Naive thymus-derived CD4-positive, alpha-beta T cell (primary cell): ENCODE measurements at places on chromosomes 5 and 9.
A peak's percentile ranks its signal among the peaks of the same experiment; 100 is the strongest.

DNA sequence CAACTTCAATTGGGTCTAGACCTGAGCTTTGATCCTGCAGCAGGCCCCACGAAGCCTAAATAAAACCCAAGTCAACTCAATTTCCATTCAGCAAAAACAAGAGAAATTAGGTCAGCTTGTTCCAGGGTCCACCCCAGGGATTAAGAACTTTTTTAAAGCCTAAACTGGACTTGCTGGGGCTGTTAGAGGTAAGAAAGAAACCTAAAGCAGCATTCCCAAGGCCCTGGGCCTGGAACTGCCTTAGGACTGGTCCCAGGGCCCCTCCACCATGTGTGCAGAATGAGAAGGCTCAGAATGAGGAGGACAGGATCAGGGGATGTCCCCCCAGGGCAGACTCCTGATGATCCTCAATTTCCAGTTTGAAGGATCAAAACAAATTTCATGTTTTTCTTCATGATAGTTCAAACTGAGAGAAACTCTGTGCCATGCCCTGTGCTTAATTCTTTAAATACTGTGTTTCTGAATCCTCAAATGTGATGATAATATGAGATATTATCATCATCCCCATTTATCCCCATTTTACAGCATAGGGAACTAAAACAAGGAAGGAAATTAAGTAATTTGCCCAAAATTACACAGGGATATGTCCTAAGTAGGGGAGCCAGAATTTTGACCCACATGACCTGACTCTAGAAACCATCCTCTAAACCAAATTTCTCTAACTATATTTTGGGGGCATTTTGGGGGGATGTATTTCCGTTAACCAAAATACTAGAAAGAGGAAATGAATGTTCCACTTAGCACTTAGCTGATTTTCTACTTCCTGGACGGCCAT, 64.5 kb downstream of the DENND1A start:
- H3K27me3 ChIP-seq, result no peaks in the 10 kb centered on the region
- no peak overlapping the region for H3K4me3 ChIP-seq
- H3K36me3 ChIP-seq, result no peaks in the 10 kb centered on the region
- DNase-seq, result no peak

GRCh38 chr5:170109059-170110031, 3.6 kb downstream of the FOXI1 start:
- no peak overlapping the region for H3K4me3 ChIP-seq
- no peaks in the 10 kb centered on the region for H3K4me1 ChIP-seq
- no peaks in the 10 kb centered on the region for H3K36me3 ChIP-seq
- H3K27ac ChIP-seq, result no peak overlapping the region

GRCh38 chr9:131423171-131423581, 29.3 kb downstream of the PRRC2B start:
- no peaks in the 10 kb centered on the region for H3K27me3 ChIP-seq
- no peak for DNase-seq
- peaks cover 46% of the 10 kb centered on the region for H3K4me1 ChIP-seq
- no peak overlapping the region for H3K27ac ChIP-seq

- peaks cover 4% of the 10 kb centered on the region for H3K36me3 ChIP-seq
- no peaks in the 10 kb centered on the region for H3K27me3 ChIP-seq
- H3K4me3 ChIP-seq, result no peak overlapping the region
- H3K27ac ChIP-seq, result no peak overlapping the region
- peaks cover 7% of the 10 kb centered on the region for H3K4me1 ChIP-seq
These were observed 286.7 kb downstream of the NR3C1 start for GRCh38 chr5:143116814-143117213.

GRCh38 chr5:91312698-91313097, 70.4 kb downstream of the ARRDC3 start:
- DNase-seq, result no peak
- H3K27ac ChIP-seq, result no peak overlapping the region
- no peaks in the 10 kb centered on the region for H3K36me3 ChIP-seq
- no peak overlapping the region for H3K4me3 ChIP-seq
- H3K4me1 ChIP-seq, result peaks cover 33% of the 10 kb centered on the region

- H3K27me3 ChIP-seq, result no peaks in the 10 kb centered on the region
- no peaks in the 10 kb centered on the region for H3K4me1 ChIP-seq
- no peak for DNase-seq
- H3K4me3 ChIP-seq, result no peak overlapping the region
- H3K27ac ChIP-seq, result no peak overlapping the region
These were observed 721 bp downstream of the GRIA1 start for GRCh38 chr5:153491038-153491744.

DNA sequence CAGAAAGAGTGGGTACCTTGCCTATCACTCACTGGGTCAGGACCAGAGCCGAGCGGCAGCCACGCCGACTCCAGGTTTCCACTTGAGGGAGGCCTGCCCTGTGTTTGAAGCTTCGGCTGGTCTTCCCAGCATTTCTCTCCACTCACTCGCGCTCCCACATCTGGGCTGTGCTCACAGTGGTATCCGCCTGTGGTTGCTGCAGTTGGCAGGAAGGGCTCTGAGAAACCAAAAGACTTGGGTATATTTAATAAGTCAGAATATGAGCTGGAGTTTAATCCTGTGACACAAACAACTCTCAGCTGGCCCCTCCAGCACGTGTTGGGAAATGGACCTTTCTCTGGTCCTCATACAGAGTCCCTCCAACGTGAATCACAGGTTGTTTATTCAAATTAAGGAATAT, 70.9 kb downstream of the SPRY4 start:
- DNase-seq, result no peak
- no peak overlapping the region for H3K4me3 ChIP-seq
- no peaks in the 10 kb centered on the region for H3K36me3 ChIP-seq
- no peaks in the 10 kb centered on the region for H3K4me1 ChIP-seq

DNA sequence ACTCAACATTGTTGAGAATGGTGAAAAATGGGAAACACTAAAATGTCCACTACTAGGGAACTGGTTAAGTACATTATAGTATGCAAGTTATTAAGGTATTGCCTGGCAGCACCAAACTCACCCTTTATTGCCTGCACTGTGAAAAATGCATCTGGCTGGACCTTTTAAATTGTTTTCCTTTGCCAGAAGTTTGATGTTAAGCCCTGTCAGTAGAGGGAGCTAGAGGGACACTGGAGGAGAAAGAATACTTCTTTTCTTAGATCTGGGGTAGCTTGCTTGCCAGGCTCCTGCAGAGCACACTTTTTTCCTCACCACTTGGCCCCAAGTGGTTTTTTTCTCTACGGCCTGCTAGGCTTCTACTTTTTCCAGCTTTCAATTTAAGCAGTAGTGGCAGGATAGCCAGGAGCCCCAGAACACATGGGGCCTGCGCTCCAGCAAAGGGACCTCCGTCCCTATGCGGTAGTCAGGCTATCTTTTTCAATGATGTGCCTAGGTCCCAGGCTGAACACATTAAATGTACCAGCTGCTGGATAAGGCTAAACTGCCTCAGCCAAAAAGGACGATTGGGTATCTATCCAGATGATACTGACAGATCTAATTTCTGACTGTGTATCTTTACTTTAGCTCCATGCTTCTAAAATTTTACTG, 8.0 kb upstream of the HABP4 start:
- no peak overlapping the region for H3K27ac ChIP-seq
- no peaks in the 10 kb centered on the region for H3K27me3 ChIP-seq
- H3K36me3 ChIP-seq, result no peaks in the 10 kb centered on the region

DNA sequence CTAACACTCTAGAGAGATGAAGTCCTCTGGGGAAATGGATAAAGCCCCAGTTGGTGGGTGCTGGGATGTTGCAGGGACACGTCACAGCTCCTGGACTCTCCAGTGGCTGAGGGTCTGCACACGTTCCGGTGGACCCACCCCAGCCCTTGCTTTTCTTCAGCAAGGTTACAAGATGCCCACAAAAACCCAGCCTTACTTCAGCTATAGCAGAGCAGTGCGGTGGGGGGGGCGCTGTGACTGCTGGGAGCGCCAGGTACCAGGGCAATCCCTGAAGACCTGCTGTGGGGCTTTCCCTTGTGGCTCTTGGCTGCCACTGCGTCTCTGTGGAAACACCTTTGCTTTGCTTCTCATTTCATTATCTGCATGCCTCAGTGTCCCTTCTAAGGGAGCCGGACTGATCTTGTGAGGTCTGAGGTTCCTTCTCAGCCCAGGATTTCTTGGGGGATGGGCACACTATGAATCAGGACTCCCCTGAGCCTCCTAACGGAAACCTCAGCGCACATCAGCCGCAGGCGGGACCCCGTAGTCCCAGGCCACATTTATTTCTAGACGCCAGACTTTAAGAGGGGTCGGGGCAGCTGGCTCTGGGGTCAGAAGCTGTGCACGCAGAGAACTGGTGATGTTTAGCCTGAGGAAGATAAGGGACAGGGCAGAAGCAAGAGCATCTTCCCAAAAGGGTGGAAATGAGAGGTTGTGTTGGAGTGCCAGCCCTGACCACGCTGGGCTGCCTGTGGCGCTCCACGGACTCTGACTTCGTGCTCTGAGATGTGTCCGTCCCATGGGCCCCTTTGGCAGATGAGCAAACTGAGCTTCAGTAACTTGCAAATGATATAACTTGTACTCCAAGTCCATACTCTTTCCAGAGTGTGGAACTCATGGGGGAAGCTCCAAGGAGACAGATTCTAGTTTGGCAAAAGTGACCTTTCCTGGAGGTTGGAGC, 106.8 kb downstream of the WNK2 start:
- H3K4me3 ChIP-seq, result no peak overlapping the region
- H3K36me3 ChIP-seq, result no peaks in the 10 kb centered on the region
- H3K27me3 ChIP-seq, result no peaks in the 10 kb centered on the region
- DNase-seq, result no peak
- H3K27ac ChIP-seq, result no peak overlapping the region

- no peak overlapping the region for H3K4me3 ChIP-seq
- H3K36me3 ChIP-seq, result no peaks in the 10 kb centered on the region
- DNase-seq, result no peak
- H3K27ac ChIP-seq, result no peak overlapping the region
These were observed 273.4 kb downstream of the CSNK1G3 start for GRCh38 chr5:123785162-123786071.

DNA sequence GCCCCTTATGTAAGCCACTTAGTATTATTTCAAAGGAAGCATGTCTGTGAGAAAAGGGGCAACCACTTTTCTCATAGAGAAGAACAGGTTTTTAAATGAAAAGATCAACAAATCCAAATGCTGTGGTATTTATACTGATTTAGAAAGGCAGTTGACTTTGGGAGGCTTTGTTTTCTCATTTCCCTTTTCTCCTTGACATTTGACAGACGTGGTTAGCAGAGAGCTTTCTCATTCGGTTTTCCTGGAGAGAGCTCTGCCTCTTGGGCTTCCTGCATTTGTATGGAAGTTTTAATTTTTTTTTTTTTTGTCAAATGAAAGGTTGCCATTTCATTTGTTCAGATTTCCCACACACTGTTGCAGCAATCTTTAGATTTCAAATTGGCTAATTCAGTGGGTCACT, 62.5 kb downstream of the EXOSC2 start:
- no peaks in the 10 kb centered on the region for H3K36me3 ChIP-seq
- no peaks in the 10 kb centered on the region for H3K4me1 ChIP-seq
- no peak overlapping the region for H3K4me3 ChIP-seq
- H3K27ac ChIP-seq, result no peak overlapping the region
- H3K27me3 ChIP-seq, result no peaks in the 10 kb centered on the region

- H3K4me3 ChIP-seq, result no peak overlapping the region
- no peaks in the 10 kb centered on the region for H3K27me3 ChIP-seq
These were observed 78.2 kb upstream of the GNA14 start for GRCh38 chr9:77726289-77726688.

- no peak overlapping the region for H3K27ac ChIP-seq
- no peaks in the 10 kb centered on the region for H3K36me3 ChIP-seq
- no peak for DNase-seq
- no peak overlapping the region for H3K4me3 ChIP-seq
- H3K4me1 ChIP-seq, result no peaks in the 10 kb centered on the region
These were observed 102.3 kb downstream of the CCDC192 start for GRCh38 chr5:127805448-127805847.

GRCh38 chr5:115262011-115262320, 711 bp downstream of the PGGT1B start:
- DNase-seq, result no peak
- peak overlapping the region; percentile 94 for H3K4me3 ChIP-seq
- H3K4me1 ChIP-seq, result peaks cover 15% of the 10 kb centered on the region
- peaks cover 5% of the 10 kb centered on the region for H3K36me3 ChIP-seq

DNA sequence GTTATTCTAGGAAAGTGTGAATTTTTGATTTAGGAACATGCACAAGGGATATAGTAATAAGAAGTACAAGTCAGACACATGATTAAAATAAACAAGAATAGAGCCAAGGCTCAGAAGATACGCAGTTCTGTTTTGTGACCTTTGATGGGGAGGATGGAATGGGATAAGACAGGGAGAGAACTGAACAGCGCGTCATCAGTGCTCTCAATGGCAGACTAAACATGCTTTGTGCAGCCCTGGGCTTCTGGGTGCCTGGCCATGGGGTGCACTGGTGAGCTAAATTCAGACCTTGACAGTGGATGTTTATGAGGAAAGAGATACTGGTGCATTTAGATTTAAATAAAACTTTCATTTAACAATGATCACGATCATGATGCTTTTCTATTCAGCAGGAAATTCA, 309.7 kb downstream of the ARHGEF28 start:
- no peak overlapping the region for H3K4me3 ChIP-seq
- no peaks in the 10 kb centered on the region for H3K36me3 ChIP-seq
- H3K27me3 ChIP-seq, result no peaks in the 10 kb centered on the region
- H3K27ac ChIP-seq, result no peak overlapping the region
- no peak for DNase-seq
- H3K4me1 ChIP-seq, result no peaks in the 10 kb centered on the region

GRCh38 chr5:75265731-75266130, 29.1 kb upstream of the ANKRD31 start:
- no peak overlapping the region for H3K4me3 ChIP-seq
- peak; percentile 59 for DNase-seq
- H3K4me1 ChIP-seq, result no peaks in the 10 kb centered on the region
- H3K27me3 ChIP-seq, result no peaks in the 10 kb centered on the region
- no peak overlapping the region for H3K27ac ChIP-seq
- no peaks in the 10 kb centered on the region for H3K36me3 ChIP-seq
